NCI-H1417 (cell line): ENCODE measurements at places on chromosomes 3 and 15.

GRCh38 chr15:67110361-67110781, 45.0 kb downstream of the SMAD3 start:
- no peak for DNase-seq

- DNase-seq: peak; percentile 30
These were observed 106.4 kb downstream of the FBLN2 start for GRCh38 chr3:13655061-13655913.

DNA sequence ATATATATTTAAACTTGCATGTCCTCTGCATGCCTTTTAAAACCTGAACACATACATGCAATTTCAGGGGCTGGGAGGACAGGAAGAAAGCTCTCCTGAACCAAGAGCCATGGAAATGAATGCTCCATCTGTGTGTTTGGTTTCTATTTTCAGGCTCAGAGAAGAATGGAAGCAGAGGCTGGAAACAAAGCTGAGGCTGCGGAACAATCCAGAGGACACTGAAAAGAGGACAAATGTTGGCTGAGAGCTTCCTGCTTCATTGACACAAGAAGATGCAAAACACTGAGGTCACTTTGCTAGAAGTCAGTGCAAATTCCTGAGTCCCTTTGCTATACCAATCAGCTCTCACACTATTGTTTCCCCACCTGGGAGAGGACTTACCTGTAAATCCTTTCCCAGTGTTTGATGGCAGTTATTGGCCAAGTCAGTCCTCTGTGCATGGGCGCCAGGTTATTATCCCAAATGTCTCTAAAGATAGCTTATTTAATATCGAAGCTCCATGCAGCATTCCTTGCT, 12.7 kb downstream of the FAM240A start:
- no peak for DNase-seq

- peak; percentile 30 for DNase-seq
These were observed 340.0 kb upstream of the TMCO5A start for GRCh38 chr15:37594417-37594816.

DNA sequence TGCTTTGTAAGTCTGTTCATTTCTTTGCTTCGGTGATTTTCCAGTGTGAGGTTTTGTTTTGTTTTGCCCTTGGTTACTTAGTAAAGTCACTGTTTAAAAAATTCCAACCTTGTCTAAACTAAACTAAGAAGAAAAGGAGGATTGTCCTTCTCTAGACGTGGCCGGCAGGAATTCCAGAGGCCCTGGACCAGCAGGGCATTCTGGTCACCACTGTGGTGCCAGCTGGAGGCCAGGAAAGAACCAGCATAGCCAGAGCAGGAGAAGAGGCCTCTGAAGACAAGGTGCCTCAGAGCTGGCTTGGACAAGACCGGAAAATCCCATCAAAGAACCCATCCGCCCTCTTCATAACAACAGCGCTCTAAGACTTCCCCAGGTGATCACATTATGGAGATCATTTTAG, 8.2 kb downstream of the PLOD2 start:
- no peak for DNase-seq

- DNase-seq: no peak
These were observed 6.0 kb upstream of the GRAMD1C start for GRCh38 chr3:113832477-113833164.

DNA sequence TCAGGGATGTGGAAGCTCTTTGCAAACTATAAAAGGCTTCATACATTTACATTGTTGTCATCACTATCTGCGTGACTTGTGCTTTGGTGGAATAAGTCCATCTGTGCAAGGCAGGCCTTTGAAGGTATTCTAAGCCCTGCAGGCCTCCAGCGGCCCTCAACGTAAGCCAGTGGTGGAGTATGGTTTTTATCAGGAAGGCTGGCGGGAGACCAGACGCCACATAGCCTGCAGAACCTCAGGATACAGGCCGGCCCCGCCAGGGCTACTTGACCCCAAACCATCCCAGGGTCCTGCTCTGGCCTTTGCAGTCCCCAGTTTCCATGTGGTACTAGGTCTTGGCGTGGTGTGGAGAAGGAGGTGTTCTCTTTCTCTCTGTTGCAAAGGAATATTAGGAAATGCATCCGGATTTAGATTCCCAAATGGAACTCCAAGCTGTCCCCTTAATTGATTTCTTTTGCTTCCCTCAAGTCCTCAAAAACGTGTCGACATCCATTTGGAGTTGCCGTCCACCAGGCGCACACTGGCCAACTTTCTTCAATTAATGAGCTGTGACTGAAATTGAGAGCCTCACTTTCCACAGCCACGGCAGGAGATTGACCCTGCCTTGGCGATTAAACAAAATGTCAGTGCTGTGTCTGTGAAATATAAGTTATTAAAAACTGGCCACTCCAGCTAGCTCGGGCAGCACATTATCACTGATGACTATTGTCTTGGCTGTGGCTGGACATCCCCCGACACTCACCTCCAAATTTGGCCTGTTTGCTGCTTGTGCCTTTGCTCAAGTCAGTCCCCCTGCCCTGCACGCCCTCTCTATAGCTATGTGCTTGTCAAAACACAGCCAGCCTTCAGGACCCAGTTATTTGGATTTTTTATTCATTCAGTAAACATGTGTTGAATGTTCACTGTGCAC, 239.8 kb upstream of the TLE3 start:
- DNase-seq: no peak

DNA sequence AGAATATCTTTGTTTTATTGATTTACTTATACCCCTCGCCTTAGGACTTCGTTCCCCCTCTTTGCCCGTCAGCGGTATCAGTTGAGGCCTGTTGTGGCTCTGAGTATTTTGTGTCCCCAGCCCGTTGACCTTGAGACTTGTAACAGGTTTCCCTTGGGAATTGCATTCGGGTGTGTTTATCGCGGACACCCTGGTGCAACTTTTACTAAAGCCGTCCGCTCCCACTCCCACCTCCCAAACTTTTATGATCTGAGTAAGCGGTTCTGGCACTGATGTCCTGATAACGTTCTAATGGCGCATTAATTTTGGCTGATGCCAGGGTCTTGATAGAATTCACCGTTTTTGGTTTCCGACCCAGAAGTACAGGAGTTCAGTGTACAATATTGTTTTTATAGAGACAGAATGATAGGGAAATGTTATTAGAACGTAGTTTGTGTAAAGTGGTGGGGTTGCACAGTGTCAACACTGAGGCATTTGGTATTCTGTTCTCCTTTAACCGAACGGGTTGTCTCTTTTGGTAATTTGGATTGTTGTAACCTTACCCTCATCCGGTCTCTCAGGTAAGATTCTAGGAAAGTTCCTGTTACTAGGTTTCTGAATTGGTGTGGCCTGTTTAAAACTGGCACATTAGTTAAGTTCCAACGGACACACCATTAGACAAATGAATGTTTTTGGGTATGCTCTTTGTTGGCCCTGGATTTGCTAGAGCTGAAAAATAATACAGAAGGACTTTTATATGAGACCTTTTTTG, 47.8 kb downstream of the OIP5 start:
- peak; percentile 60 for DNase-seq

DNA sequence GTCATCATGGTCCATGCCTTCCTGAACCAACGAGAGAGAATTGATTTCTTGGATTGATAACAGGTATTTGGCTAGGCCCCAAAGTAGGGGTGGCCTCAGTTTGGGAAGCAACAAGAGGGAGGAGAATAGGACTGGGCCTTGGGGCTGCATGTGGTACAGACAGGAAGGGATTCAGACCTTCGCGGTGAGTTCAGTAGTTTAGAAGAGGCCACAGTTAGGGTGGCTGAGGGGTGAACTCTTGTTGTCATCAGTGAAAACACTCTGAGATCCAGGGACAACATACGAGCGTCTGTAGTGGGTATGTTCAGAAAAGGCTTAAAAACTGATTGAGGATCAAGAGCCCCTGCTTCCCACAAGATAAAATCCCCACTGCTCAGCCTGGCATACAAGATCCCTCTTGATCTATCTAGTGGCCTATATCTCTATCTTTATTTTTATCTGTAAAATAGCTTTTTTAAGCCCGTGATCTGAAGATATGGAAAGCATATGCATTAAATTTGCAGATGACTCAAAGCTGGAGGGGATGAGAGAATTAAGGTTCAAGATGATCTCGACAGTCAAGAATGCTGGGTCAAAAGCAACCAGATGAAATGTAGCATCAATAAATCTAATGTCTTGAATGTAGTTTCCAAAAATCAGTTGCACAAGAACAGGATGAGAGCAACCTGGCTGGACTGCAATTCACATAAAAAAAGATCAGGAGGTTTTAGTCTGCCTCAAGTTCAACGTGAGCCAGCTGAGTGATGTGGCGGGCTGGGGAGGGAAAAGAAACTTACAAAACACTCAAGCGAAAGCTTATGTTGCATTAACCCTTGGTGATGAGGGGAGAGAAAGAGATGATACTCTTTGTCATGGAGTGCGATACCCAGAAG, 221.1 kb upstream of the TLE3 start:
- no peak for DNase-seq

DNA sequence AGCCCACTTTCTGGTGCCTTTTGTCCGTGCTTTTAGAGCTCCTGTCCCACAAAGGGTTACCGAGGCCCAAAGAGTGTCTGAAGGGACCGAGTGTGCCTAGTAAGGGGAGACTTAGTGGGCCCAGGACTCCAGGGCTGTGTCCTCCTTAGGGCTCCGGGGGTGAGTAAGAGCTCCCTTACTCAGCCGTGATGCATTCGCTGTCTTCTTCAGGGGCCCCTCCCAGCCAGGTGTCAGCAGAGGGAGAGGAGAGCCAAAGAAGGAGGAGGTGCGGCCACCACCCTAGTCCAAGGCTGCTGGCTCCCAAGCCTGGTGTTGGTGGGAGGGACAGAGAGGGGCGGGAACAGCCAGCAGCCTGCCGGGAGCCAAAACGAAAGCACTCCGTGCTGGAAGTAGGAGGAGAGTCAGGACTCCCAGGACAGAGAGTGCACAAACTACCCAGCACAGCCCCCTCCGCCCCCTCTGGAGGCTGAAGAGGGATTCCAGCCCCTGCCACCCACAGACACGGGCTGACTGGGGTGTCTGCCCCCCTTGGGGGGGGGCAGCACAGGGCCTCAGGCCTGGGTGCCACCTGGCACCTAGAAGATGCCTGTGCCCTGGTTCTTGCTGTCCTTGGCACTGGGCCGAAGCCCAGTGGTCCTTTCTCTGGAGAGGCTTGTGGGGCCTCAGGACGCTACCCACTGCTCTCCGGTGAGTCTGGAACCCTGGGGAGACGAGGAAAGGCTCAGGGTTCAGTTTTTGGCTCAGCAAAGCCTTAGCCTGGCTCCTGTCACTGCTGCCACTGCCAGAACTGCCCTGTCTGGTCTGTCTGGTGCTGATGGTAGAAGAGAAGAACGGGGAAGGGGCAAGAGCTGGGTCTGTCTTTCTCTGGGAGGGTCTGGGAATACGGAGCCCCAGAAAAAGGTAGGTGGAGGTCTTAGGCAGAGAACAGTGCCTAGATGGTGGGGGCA, at the start of gene IL17RC:
IL17RC (plus strand) TSS at position 365 of the 947 bp plus-strand sequence; CDS start at position 583, 218 bp downstream.
- DNase-seq: peak; percentile 53

DNA sequence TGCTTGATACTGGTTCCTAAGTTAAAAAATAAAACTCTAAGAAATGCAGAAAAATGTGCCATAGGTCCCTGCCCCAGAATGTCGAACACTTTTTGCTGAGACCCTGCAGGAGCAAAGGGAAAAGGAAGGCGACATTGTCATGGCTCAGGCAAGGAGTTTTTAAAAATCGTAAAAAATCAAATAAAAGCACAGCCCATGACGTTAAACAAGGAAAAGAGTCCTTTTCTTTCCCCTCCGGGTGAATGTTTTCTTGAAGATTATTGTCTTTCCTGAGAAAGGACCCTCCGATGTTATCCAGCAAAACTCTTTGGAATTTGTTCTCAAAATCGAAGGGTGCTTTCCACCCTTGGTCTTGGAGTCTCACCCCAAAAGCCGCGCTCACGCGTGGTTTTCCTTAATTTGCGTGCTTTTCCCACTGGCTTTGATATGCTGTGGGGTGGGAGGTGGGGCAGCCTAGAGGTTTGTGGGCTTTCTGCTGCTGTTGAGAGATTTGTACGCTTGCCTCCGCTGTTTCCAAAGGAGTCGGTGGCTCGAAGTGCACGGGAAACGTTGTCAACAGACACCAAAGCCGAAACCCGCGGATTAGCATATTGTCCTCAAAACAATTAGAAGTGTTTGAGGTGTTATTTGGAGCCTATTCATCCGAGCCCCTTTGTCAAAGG, 2.9 kb downstream of the SOX14 start:
- DNase-seq: no peak

DNA sequence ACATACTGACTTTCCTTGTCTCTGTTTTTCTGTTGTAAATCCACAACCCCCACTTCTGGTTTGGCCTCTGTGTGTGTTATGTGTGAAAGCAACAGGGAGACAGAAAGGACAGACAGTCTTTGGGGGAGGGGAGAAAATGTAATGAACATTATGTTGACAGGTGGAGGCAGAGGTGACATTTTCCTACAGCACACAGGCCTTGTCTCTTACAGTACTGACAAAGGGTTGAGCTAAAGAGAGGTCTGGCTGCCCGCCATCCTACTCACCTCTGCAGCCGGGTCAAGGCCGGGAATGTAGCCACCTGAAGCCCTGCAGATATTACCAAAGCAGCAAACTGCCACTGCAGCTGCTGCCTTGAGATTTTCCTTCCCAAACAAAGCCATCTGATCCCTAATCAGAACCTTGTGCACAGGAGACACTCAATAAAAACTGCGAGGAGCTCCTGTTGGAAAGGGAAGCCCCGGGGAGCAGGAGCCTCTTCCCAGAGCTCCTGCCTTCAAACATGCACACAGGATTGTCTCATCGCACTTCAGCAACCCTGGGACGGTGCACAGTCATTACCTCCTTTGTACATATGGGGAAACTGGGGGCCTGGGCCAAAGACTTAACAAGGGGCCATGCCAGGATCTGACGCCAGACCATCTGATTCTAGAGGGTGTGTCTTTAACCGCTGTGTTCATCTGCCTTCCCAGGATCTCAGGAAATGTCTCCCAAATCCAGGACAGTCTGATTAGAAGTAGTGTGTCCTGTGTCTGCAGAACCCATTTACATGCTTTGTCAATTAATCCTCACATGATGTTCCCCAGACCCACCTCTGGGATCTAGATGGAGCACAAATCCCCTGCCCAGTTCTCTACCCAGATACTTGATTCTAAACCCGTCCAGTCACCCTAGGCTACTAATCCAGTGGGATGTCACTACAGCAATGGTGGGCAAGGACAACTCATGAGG, 14.2 kb downstream of the MYO5C start:
- no peak for DNase-seq

DNA sequence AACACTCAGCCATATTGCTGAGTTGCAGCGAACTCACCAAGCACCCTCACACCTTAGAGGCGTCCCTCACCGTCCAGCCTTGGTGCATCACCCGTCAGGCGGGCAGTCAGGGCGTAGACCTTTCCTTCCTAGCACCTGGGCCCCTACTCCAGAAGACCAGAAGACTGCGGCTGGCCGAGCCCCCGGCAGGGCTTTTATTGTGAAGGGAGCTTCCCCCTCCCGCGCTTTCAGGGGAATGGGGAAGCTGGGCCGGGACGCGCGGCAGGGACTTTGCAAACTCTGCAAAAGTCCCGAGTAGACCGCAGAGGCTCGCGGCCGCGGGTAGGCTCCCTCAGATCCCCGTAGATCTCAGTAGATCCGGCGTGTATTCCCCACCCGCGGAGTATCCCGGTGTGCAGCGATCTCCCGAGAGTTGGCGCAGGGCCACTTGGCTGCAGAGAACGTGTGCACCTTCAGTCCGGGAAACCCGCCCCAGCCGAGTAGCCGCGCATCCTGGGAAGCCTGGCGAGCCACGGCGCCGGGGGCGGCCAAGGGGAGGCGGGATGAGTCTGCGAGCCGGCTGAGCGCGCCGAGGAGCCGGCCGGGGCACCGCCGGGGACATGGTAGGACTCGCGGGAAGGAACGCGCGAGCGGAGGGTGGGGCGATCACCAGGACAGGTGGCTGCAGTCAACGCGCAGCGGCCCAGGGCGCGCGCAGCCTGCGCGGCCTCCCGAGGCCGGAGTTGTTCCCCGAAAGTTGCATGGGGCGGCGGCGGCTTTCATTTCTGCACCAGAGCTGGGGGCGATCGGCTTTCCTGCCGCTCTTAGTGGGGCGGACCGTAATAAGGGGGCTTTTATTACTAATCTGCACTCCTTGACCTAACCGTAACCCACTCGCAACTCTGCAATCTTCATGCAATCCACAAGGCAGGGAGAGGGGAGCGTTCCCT, at the start of gene GASK1A:
GASK1A (plus strand) TSS at position 268 of the 929 bp plus-strand sequence; CDS start at position 600, 332 bp downstream.
- DNase-seq: peak; percentile 52
